Activated T-cell treated with anti-CD3 and anti-CD28 coated beads, Interleukin-2, amount 50 U/mL, for 72 hours (primary cell): ENCODE measurements at places on chromosomes 2 and 18.

DNA sequence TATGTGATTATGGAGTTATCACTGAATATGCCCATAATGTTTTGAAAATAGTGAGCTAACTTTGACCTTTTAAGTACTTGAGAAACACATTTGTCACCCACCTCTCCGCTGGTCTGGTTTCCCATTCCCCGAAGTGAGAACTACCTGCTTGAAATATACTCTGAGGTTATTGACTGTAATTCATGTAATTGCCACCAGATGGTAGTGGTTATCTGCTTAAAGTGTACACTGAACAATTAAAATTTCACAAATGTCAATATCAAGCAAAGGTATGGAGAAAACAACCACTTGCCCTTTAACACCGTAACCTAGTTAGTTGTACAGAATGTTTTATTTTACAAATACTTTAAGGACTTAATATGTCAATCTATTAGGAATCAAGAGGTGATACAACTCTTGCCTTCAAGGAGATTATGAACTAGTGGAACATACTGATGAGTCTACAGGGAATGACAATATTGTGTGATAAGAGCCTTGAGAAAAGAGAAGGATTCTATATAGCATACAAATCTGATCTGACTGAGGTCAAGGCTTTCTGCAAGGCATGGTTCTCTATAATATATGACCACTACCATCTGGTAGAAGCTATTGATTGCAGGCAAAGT lies 316.8 kb upstream of the KCNH7 start:
- no peak for DNase-seq

GRCh38 chr2:219912491-219912921 lies 285.1 kb downstream of the SLC4A3 start:
- no peak for DNase-seq

GRCh38 chr18:63244607-63245006 lies 75.0 kb downstream of the BCL2 start:
- DNase-seq = no peak

- no peak for DNase-seq
These were observed 326.5 kb downstream of the BCL11A start for GRCh38 chr2:60226943-60227342.

GRCh38 chr2:145090841-145091761 lies 571.2 kb upstream of the ZEB2 start:
- DNase-seq = no peak

- DNase-seq = no peak
These were observed 988 bp upstream of the KCNE4 start for GRCh38 chr2:223050900-223051504.

- no peak for DNase-seq
These were observed 44.1 kb upstream of the NDUFV2 start for GRCh38 chr18:9058406-9058805.

- no peak for DNase-seq
These were observed 57.2 kb upstream of the RTN4 start for GRCh38 chr2:55107436-55107835.

- DNase-seq = peak; percentile 43
These were observed 143.1 kb upstream of the TTC39C start for GRCh38 chr18:23871410-23871809.

GRCh38 chr2:128662051-128662471 lies 343.4 kb upstream of the HS6ST1 start:
- DNase-seq = no peak

GRCh38 chr2:121821476-121822158 lies 66.2 kb downstream of the TSN start:
- DNase-seq = no peak

DNA sequence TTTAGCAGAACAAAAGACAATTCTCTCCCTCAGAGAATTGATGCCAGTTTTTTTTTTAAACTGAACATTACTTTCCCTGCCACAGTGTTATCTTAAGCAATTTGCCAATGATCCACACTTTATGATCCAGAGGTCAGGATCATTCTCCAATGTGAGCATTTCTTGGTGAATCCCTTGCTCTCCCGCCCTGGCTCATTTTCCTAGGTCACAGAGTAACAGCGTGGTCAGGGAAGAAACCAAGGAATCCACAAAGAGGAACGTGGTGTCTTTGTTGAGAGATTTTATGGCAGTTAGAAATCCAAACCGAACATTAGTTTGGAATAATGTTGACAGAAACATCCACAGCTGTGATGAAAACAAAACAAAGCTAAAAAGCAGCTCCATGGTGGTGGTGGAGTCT lies 250.3 kb downstream of the TTC32 start:
- no peak for DNase-seq

- no peak for DNase-seq
These were observed 243.1 kb downstream of the EN1 start for GRCh38 chr2:118604371-118604770.

GRCh38 chr2:101827246-101827645 lies 129.7 kb downstream of the MAP4K4 start:
- no peak for DNase-seq

GRCh38 chr2:237296756-237297155 lies 117.2 kb downstream of the COL6A3 start:
- no peak for DNase-seq

DNA sequence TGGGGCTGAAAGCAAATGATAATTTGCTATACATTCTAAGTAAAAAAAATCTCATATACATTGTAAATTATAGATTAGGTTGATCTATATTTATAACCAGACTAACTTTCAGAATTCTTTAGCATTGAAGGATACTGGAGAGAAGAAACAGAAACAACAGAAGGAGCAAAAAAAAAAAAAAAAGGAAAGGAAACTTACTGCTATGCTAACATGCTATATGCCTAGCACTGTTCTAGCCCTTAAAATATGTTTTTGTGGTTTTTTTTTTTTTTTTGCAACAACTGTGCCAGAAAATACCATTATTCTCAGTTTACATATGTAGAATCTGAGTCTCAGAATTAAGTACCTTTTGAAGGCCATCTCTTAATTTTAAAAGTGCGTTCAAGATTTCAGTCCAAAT lies 204.9 kb upstream of the MC4R start:
- no peak for DNase-seq

DNA sequence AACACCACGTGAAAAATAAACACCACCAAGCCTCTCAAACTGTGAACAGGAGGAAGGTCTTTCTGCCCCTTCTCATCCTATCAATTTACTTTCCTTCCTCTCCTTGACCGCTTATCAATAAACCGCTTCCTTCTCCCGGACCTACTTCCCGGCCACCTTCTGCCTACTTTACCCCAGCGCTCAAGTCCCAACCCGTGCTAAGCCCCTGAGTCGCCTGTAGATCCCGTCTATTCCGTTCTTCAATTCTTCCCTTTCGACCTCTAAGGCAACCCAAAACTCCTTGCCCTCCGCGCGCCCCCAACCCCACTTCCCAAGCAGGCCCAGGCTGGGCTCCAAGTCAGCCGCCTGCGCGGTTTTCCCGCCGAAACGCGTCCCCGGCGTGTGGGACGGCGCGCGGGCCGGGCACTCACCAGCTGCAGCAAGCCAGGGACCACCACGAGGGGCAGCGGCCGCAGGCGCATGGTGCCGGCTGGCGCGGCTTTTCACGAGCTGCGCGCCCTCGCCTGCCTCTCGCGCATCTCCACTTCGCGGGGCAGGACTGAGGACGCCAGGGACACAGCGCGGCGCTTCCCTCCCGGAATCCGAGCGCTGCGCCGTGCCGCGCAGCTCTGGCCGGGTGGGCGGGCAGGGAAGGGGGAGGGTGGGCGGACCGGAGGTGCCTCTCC lies at the start of gene NXPH2:
Gene NXPH2 (minus strand): TSS at position 610 of the 665 bp plus-strand sequence. CDS start 149 bp downstream, at position 461.
- no peak for DNase-seq

DNA sequence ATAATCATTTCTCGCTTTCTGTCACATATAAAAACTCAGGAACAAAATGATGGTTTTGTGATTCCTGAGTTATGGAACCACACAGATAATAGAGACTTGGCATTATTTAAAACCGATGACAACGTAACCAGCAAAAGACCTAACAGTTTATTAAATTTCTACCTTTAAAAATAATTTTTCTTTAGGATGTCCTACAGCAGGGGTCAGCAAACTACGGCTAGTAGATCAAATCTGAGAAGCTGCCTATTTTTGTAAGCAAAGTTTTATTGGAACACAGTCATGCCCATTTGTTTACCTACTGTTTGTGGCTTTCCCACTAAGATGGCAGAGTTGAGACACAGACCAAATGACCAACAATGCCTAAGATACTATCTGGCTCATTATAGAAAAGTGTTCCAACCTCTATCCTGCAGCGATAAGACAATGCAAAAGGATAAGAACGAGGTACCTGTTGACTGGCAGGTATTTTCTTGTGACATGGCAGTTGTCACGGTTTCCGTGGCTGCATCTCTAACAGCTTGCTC lies 53.0 kb upstream of the ZFP36L2 start:
- no peak for DNase-seq

DNA sequence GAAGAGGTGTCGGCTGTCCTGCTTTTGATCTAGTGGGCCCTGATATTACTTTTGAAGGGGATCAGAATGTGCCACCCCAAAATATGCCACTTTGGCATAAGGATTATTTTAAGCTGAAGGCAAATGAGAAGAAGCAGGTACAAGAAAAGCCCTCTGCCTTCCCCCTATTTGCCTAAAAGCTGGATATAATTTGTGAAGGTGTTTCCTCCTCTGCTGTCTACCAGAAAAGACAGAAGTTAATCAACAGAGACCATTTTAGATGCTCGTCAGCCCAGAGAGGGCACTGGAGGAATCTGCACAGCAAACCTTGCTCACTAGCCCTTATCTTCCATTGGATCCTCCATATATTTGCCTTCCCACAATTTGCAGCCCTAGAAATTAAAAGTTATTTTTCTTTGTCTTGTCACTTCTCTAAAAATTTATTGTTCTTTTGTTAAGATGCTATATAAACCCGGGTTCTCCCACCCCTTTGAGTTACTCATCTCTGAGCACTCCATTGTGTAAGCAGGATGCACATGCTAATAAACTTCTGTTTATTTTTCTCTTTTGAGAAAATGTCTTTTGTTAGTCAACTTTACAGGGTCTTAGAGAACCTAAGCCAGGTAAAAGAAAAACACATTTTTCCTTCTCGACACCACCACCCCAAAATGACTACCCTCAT lies 163.2 kb upstream of the SLC1A4 start:
- DNase-seq = no peak

- no peak for DNase-seq
These were observed 507.3 kb upstream of the LRRTM4 start for GRCh38 chr2:78029392-78029995.

DNA sequence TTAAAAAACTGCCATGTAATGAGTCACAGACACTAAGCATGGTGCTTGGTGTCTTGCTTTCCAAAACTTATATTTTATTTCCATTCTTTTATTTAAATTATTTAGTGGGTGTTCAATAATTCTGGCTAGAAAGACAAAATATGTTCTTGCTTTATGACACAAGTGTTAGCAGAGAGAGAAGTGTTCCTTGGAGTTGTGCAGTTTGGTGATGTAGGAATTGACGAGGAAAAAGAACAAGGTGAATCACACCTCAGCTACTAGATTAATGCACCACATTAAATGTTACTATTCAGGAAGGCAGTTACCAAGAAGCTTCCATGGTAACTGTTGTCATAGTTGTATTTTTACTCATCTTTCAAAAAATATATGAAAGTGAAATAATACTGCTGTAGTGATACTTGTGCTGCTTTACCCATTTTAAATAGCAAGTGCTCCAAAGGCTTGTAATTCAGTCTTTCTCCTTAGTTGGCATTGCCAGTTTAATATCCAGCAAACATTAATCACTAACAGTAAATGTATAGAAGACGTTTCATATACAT lies 28.3 kb downstream of the ADAM23 start:
- no peak for DNase-seq

GRCh38 chr2:224586127-224586695 lies 1.0 kb upstream of the CUL3 start:
- no peak for DNase-seq

- DNase-seq = peak; percentile 26
These were observed 1.2 kb downstream of the RAPH1 start for GRCh38 chr2:203533676-203534591.

- DNase-seq = no peak
These were observed 159.3 kb downstream of the SCG2 start for GRCh38 chr2:223442847-223443246.

DNA sequence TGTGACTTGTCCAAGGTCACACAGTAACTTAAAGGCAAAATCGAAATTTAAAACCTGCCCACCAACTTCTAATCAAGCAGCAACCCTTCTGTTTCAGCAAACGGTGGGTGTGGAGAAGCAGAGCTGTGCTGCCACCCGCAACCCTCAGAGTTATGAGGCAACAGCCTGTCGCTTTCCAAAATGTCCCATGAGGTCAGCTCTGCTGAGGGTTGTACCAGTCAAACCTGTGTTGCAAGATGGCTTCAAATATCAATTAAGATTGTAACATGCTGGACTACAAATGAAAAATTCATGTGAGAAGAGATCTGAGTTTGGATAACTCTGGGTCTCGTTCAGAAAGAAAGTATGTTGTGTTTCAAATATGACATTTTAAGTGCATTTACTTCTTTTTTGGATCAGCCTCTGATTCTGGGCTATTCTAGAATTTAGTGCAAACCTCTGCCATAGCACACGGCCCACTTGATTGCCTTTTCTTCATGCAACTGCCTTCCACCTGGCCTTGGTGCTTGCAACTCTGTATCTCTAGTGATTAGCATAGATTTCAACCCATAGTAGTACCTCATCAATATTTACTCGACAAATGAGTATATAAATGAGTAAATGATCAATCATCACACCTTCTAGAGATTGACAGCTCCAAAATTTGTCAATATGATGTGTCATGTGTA lies 69.3 kb downstream of the TIMM21 start:
- DNase-seq = no peak

- DNase-seq = no peak
These were observed 178.8 kb upstream of the MMADHC start for GRCh38 chr2:149766339-149766738.

GRCh38 chr18:67194886-67195285 lies 321.6 kb downstream of the DSEL start:
- no peak for DNase-seq

- no peak for DNase-seq
These were observed 325.1 kb upstream of the TANK start for GRCh38 chr2:160835166-160835565.

DNA sequence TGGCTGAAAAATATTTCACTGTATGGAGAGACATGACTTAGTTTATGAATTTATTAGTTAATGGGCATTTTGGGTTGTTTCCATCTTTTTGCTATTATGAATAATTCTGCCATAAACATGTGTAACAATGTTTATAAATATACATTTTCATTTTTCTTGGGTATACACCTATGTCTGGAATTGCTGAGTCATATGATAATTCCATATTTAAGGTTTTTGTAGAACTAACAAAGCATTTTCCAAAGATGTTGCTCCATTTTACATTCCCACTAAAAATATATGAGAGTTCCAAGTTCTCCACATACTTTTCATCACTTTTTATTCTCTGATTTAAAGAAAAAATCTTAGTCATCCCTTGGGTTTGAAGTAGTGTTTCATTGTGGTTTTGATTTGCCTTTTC lies 108.8 kb upstream of the LRRTM4 start:
- DNase-seq = no peak

GRCh38 chr2:7356909-7357584 lies 439.8 kb downstream of the RNF144A start:
- no peak for DNase-seq

GRCh38 chr18:34942975-34943374 lies 98.2 kb upstream of the MAPRE2 start:
- no peak for DNase-seq

DNA sequence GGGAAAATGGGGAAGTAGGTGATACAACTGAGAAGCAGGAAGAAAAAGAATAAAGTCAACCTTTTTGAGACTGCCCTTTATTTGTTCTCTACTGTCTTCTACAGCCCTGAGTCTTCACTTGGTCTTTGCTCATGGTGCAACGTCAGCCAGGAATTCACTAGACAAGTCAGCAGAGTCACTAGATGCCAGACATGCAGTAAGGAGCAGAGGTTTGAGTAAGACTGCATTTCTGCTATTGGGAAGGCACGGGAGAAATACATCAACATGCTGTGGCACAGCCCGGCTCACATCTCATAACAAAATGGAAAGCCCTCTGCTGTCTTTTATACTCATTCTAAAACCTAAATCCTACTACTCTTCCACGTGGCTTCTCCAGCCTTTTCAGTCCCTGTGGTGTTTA lies 67.1 kb downstream of the PRELID3A start:
- DNase-seq = no peak
